ENCODE measurements at places on chromosomes 12 and 14.

GRCh38 chr14:84750763-84751554, 779.0 kb upstream of the FLRT2 start:
- no peak for DNase-seq

GRCh38 chr12:80761838-80762237, 45.1 kb downstream of the MYF5 start:
- no peak for DNase-seq

GRCh38 chr14:61226015-61226654, 55.0 kb downstream of the TMEM30B start:
- no peak for DNase-seq

- DNase-seq, result no peak
These were observed 940.8 kb downstream of the SLC6A15 start for GRCh38 chr12:83971781-83972180.

- no peak for DNase-seq
These were observed 126.6 kb upstream of the PRKD1 start for GRCh38 chr14:30054201-30054600.

- DNase-seq, result no peak
These were observed 17.4 kb upstream of the B4GALNT3 start for GRCh38 chr12:442235-442884.

DNA sequence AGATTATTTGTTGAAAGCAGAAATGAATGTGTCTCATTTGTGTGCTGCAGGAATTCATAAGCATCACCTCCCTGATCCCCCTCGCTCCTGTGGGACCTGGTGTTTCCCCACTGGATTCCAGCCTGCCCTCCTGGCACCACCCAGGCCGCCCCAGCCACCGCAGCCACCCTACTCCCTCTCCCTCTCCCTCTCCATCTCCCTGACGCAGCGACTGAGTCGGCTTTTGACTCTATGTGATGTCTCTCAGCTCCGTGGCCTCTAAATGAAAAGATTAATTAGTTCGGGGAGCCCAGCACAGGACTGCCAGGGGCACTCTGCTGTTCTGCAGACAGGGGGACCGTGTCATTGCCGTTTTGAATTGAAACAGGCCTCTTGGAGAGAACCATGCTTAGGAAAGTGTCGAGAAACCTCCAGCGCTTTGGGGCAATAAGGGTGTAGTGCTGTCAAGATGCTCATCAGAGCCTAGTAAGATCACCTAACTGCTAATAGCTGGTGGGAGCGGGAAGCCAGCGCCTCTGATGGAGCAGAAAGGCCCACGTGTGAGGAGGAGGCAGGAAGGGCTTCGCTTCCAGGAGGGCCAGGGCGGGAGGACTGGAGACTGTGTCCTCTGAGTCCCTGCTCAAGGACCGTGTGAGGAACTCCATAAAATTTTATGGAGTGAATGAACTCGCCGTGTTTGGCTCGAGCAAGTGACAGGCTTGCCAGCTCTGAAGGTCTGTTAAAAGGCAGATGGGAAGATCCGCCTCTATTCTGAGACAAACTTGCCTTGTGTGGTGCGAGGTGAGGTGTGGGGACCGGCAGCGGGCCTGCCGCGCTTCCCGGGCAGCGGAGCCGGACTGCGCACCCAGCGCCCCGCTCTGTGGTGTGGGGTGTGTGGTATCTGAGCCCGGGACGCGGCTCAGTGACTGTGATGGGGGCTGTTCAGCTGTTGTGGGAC, 157.4 kb upstream of the C14orf180 start:
- DNase-seq, result no peak

GRCh38 chr14:72726444-72726843, 167.5 kb downstream of the DPF3 start:
- DNase-seq, result no peak

DNA sequence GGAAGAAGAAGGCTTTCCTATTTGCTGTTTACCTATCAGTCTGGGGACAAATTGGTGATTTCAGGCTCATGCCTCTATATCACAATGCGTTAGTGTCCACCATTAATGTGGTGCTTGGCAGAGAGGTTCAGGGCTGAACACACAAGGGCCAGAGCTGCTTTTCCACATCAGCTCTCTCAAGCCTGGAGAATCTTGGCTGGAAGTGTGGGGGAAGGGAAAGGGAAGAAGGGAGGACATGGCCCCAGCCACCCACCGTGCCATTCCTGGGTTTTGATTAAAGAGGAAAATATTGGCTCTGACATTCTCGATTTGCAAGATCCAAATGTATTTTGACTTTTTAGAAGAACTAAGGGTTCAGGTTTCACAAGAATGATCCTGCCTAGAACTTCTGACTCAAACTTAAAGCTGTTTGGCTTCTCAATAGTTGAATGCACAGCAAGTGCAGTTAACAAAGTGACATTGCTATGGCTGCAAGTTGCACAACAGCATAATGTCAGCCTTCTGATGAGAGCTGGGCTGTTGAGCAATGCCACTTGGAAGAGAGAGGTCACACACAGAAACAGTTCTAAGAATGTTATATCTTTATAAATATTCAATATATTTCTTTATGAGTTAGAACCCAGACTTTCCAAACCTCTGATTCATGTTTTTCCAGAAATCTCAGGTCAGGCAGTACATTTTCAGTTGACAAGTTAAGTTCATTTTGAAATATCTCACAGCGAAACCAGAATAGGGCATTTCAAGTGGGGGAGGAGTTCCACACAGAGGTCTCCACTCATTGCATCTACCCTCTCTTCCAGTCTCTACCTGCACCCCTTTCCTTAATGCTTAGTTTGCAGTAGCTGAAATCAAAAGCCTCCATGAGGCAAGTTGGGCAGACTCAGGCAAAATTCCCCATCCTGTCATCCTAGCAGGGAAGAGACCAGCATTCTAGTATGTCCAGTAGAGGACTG, 25.3 kb downstream of the IGF1 start:
- no peak for DNase-seq

- no peak for DNase-seq
These were observed 42.1 kb downstream of the LIMA1 start for GRCh38 chr12:50241178-50241577.

DNA sequence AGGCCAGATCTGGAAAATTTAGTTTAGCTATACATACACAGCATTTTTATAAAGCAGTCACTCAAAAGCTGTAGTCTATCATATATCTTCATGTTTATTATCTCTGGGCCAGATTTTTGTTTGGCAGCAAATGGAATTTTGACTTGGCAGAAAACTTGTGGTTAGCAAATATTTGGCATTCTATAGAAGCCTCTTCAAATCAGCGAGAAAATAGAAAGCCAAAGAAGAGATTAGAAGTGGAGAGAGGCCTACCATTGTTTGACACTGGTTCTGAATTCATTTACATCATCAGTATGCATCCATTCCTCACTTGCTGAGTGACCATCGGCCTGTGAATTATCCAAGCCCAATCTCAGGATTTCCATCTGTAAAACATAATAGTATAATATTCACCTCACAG, 1077.6 kb downstream of the GALC start:
- DNase-seq, result no peak

GRCh38 chr14:68873376-68873775, 80.5 kb upstream of the ZFP36L1 start:
- no peak for DNase-seq

GRCh38 chr12:132433641-132434395, 56.1 kb upstream of the FBRSL1 start:
- DNase-seq, result no peak

Measured in activated CD8-positive, alpha-beta memory T cell treated with anti-CD3 and anti-CD28 coated beads for 1 hour (primary cell).